ENCODE measurements at places on chromosomes 2 and 18.

DNA sequence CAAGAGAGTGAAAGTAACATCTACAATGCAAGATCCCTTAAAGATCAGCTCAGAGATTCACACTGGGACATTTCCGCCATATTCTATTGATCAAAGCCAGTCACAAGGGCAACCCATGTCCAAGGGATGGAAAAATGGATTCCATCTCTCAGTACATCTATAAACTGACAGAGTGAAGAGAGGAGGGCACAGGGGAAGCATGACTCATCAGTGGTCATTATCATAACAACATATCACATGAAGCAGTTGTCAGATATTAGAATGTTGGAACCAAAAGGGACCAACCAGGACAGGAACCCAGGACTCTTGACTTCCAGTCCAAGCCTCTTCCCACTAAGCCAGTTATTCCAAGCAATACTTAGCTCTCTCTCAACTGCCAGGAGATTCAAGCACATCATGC, 54.9 kb upstream of the IGFBP2 start:
- no peak for DNase-seq

DNA sequence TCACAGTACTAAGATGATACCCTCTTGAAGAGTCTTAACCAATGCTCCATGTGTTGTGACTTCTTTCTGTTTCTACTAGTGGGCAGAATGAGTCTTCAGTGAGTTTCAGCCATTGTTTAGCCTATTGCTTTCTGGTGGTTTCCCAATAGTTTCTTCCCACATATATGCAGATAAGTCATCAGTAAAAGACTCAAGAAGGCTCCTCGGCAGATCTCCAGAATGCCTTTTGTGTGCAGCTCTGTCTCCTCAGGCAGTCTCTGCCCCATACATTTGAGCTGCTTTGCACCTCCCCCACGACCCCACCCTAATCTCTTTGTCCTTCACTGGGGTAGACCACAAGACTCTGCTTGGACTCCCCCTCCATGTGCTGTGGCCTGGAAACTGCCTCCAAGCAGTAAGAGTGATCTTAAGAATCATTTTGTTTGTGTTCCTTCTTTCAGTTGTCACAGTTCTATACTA, 71.6 kb upstream of the CHRNA1 start:
- DNase-seq: no peak

GRCh38 chr18:73945130-73945792, 202.4 kb downstream of the FBXO15 start:
- no peak for DNase-seq

- no peak for DNase-seq
These were observed 6.3 kb upstream of the HS6ST1 start for GRCh38 chr2:128324897-128325410.

GRCh38 chr2:65130664-65131175, 814 bp upstream of the RAB1A start:
- DNase-seq: no peak

DNA sequence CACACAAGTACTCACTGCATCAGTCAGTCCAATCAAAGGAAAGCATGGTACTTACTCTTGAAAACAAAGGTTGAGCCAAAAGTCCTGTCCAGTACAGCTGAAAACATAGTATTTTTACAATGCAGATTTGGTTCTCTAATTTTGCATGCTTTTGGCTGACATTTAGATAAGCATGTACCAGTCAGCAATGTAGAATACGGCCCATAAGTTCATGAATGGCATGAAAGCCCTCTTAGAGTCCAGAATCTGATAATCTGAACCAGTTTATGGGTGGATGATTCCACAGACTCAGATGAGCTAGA, 90.2 kb downstream of the CCBE1 start:
- DNase-seq: no peak

GRCh38 chr18:42275949-42276730, 321.1 kb downstream of the PIK3C3 start:
- DNase-seq: no peak

DNA sequence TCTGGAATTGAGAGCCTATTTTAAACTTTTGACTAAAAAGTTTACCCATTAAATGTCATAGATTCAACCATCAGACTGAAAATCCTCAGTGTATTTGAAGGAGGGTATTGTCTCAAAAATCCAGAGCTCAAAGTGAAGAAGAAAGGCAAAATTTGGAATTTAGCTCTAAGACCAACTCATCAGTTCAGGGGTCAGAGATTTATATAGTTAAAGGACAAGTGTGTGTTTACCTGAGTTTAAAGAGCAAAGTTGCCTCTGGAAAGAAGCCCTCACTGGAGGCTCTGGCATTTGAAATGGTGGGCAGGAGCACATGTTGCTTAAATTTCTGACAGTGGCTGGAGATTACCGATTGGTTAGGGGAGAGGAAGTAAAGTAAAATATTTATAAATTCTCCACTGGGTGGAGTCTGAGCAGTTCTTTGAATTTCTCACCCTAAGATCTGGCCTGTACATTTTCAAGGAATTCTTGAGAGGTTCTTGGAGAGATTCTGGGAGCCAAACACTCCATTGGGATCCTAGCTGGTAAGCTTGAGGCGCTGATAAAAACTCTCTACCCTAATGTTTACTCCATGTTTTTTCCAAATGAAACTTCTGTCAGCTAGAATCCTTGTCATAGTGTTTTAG, at the start of gene KYNU:
Gene KYNU (plus strand): TSS at position 449 of the 623 bp plus-strand sequence. CDS start 7,704 bp downstream, outside the sequence.
- no peak for DNase-seq
